ENCODE measurements at places on chromosomes 3 and 15.

- DNase-seq: no peak
These were observed at the start of gene PRR23E for GRCh38 chr3:127192576-127193232. Gene PRR23E, plus strand, starts transcription at chr3:127193131. Its CDS starts 3,555 bp downstream, at chr3:127196686.

DNA sequence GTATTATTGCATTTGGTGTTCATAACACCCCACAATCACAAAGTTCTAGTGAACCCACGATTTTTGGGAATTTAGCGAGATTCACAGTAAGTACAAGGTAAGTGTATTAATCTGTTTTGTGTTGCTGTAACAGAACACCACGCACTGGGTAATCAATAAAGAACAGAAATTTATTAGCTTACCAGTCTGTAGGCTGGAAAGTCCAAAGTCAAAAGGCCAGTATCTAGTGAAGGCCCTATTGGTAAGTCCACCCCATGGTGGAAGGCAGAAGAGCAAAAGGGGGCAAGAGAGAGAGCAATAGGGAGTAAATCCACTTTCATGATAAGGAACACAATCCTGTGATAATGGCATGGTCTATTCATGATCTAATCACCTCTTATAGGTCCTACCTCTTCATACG is 190.3 kb upstream of the KCNMB2 start:
- no peak for DNase-seq

DNA sequence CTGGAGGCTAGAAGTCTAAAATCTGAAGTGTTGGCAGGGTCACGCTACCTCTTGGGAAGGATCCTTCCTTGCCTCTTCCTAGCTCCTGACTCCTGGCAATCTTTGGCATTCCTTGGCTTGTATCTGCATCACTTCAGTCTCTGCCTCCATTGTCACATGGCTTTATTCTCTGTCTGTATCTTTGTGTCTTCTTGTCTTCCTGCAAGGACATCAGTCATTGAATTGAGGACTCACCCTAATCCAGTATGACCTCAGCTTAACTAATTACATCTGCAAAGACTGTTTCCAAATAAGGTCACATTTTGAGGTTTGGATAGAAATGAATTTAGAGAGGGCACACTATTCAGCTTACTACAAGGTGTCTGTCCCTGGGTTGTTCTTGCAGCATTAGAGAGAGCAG is 31.1 kb upstream of the UTS2B start:
- no peak for DNase-seq

GRCh38 chr3:151282921-151283320 is 4.6 kb upstream of the P2RY14 start:
- no peak for DNase-seq

GRCh38 chr15:60994963-60995475 is 234.1 kb downstream of the RORA start:
- DNase-seq: no peak

DNA sequence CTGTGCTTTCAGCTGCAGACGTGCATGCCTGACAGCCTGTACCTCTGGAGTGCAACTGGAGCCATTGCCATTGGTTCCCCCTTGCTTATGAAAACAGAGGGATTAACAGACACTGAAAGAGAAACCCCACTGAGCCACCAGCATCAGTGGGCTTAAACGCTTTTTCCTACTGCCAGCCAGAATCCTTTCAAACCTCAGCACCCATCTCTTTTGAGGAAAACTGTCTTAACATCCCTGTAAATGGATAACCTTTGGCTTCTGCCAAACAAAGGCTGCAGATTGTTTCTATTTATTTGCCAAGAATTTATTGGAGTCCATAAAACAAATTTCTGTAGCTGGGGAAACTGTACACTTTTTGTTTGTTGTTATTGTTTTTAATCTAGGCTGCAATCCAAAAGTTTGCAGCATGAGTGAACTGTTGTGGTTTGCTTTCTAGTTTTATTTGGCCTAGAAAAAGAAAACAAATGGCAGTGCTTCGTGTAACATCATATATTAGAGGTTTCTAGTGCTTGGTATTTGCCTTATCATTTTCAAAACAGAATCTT is 369.2 kb upstream of the IL12A start:
- no peak for DNase-seq

DNA sequence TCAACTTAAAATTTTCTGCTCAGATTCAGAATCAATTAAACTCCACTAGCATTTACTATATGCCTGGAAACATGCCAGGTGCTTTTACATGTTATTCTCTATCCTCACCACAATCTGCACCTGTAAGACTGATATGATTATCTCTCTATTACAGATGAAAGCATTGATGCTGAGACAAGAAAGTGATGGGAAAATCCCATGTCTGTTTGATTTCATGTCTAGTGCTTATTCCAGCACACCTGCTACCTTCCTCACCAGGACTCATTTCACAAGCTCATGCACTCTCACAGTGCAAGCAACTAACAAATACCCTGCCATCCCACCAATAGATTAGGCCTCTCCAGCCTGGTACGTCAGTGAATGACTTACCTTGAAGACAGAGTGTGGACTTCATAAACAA is 25.0 kb upstream of the BCL6 start:
- DNase-seq: no peak

DNA sequence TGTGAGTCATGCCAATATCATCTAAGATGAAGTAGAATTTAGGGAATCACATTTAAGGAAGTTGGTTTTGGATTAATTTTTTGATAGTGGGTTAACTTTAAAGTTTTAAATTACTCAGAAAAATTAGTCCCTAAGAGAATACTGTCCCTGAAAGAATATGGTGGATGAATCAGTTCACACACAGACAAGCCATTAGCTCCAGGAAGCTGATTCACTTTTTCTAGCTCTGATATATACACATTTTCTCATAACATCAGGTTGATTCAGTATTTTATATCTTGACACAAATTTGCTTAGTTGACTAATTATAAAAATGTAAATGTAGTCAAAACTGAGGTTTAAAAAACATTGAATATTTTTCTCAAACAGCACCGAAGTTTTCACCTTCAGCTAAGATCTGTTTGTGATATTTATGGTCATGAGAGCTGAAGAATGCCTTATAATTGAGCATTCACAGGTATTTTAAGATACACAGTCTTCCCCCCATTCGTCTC is 55.1 kb downstream of the MYH15 start:
- DNase-seq: no peak

DNA sequence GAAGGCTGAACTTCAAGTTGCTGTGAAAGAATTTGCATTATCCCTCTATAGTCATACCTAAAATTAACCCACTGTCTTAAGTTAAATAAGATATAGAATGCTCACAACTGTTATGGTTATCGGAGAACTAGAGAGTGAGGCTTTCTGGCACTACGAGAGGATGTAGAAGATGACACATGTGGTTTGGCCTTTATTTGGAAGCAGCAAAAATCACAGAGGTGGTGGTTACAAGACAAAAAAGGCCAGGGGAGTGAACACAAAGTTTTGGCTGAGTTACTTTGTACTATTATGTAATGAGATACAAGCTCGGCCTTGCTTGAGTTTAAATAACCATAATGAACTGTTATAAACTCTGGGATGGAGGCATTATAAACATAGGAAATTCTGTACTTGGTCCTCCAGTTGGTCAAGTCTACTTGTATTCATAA is 78.3 kb upstream of the ICE2 start:
- no peak for DNase-seq

- DNase-seq: no peak
These were observed 68.6 kb upstream of the EPHA3 start for GRCh38 chr3:89038869-89039268.

GRCh38 chr3:99638167-99638948 is at the start of gene COL8A1:
Gene COL8A1, plus strand, starts transcription at chr3:99638594. Its CDS starts 152,089 bp downstream, at chr3:99790683.
- peak; percentile 82 for DNase-seq

DNA sequence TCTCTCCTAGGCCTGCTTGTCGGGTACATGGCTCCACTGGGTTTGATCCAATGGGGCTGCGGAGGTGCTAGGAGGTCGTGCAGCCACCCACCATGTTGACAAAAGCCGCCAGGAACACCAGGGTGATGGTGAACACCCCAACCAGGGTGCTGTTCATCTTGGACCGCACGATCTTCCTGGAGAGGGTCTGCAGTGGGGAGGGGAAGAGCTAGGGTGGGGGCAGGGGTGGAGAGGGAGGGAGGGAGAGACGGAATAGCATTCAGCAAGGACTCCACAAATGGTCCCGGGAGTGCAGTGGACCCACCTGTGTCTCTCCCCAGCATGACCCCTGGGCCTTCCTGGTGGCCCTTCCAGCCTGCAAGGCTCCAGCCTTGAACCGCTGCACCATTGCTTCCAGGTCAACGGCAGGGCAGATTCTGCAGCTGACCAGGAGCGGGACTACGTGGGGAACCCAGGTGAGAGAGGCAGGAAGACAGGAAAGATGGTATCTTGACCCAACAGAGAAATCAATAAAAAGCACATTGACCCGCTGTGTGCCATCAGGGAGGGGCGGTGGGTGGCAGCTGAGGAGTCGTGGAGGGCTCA is 102.3 kb downstream of the SEC22A start:
- no peak for DNase-seq

DNA sequence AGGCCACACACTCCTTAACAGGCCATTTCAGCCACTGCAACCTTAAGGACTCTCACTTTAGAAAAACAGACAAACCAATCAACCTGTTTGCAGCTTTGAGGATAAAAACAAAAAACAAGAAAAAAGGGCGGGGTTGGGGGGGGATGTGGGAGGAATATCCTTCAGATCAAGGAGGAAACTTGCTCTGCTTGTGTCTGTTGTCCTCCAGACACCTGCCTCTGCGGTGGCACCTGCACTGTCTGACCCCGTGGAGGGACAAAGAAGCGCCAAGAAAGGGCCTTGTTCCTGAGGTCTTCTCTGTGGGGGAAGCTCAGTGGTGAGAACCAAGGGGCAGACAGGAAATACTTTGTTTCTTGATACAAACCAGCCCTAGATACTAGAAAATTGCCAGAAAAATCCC is 70.5 kb downstream of the POLR2M start:
- no peak for DNase-seq

GRCh38 chr3:20752416-20752815 is 566.4 kb upstream of the SGO1 start:
- no peak for DNase-seq

DNA sequence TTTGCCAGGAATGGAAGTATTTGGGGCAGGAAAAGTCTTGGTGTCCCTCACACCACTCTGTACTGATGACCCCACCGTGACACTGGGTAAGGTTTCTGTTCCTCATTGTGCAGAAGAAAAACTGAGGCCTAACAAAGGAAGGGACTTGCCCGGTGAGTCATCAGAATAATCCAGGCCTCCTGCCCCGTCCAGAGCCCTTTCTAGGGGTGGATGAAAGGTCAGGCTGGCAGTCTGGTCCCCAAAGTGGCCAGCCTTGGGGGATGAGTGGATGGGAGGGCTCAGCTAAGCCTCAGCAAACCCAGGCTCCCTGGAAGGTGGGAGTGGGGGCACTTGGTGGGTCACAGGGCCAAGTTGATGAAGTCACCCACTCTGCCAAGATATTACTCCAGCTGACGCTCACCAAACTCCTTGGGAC is 2.3 kb upstream of the DNAH1 start:
- DNase-seq: no peak

DNA sequence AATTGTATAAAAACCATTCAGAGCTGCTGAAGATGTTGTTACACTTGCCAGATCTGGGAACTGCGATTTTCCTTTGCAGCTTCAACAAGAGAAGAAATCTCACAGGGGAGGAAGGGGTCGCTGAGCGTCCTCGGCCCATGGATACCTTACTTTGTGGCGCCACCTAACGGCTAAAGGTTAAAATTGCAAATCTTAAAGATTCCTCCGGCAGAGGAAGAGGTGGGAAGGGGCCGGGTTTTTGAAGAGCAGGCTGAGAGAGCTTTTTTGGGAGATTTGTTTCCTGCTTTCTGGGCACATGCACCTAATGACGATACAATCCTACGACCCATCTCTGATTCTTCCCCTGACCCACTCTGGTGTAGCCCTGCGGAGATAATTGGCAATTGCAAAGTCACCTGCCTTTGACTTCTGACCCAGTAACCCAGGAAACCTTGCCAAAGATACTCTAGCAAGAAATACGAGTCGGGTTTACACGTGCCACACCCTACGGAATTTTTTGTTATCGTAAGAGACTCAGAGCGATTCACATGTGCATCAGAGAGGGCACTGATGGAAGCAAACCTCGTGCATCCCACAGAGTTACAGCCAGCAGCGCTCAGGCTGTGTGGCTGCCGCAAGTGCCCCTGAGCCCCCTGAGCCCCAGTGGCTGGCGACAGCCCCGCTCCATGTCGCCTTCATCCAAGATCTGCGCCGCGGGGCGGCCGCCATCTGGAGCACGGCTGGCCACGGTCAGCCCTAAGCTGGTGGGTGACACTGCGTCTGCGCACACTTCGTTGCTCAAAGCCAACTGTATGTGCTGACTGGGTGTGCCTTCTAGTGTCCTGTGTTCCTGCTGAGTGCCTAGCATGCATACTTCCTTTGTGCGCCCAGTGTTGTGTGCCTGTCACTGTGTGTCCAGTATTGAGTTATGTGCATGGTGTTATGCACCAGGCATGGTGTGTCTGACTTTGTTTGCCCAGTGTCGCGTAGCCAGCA is 55.2 kb upstream of the CHRNA7 start:
- DNase-seq: no peak

DNA sequence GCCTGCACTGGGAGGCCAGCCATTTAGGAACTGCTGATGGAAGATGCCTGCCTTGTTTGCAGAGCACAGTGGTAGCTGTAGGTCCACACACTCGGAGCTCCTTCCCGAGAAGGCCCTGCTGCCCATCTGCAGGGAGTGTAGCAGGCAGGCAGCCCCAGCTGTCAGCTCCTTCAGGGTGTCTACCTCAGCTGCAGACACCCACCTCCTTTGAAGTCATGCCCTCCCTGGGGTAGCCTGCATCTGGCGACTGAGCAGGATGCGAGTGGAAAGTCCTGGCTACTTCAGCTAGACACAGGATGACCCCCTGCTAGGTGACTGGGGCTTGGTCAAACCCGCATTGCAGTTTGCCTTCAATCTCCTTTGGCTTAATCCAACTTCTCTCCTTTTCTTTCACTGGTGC is 93.2 kb upstream of the TLE3 start:
- DNase-seq: no peak

GRCh38 chr3:159824333-159824732 is 164.3 kb upstream of the IL12A start:
- no peak for DNase-seq

GRCh38 chr15:74716651-74717050 is 8.7 kb downstream of the CYP1A1 start:
- DNase-seq: no peak

GRCh38 chr15:100180921-100181320 is 160.9 kb downstream of the ADAMTS17 start:
- DNase-seq: no peak

- DNase-seq: no peak
These were observed 235.2 kb downstream of the DTWD1 start for GRCh38 chr15:49855917-49856637.

- no peak for DNase-seq
These were observed 85.7 kb downstream of the CRYGS start for GRCh38 chr3:186458306-186459107.

DNA sequence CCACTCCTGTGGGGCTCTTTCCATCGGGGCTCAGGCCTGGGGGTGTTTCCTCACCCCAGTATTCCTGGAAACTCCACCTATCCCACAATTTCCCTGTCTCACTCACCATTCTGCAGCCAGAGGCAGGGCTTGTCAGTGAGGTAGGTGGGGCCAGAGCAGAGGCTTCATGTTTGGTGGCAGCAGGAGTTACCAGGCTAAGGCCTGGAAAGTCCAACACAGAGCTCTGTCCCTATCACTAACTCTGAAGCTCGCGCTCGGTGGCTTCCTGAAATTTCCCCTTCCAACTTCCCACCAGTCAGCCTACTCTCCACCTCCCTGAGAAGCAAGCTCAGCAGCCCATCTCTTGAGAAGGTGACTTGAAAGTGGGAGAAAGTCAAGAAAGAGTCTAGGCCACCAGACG is 44.2 kb downstream of the CDC25A start:
- no peak for DNase-seq

- DNase-seq: no peak
These were observed 4.7 kb downstream of the DTWD1 start for GRCh38 chr15:49625460-49626036.
